Mesothelial cell of epicardium (in vitro differentiated cells): ENCODE measurements at places on chromosomes 1 and 21. TPM values are rescaled to one million over a fixed set of nuclear protein-coding genes. Genes with fewer than 3 reads are reported as not detected.

- H3K36me3 ChIP-seq: no peaks in the 10 kb centered on the region
- H3K4me1 ChIP-seq: peaks cover 16% of the 10 kb centered on the region
- no peak overlapping the region for H3K4me3 ChIP-seq
- DNase-seq: no peak
Observed at GRCh38 chr1:81760477-81761097, 40.1 kb upstream of the ADGRL2 start.

SPATA21 gene
- total RNA-seq: 0.16 to 0.20 TPM in 2 of 3 replicates, not detected in the other

GRCh38 chr1:156124557-156125483 lies 10.3 kb downstream of the LMNA start:
- H3K27ac ChIP-seq: peak overlapping the region; percentile 99
- DNase-seq: no peak
- H3K4me1 ChIP-seq: peaks cover 77% of the 10 kb centered on the region
- no peaks in the 10 kb centered on the region for H3K36me3 ChIP-seq

OR2T35 gene
- total RNA-seq: not detected in 3 replicates

DNA sequence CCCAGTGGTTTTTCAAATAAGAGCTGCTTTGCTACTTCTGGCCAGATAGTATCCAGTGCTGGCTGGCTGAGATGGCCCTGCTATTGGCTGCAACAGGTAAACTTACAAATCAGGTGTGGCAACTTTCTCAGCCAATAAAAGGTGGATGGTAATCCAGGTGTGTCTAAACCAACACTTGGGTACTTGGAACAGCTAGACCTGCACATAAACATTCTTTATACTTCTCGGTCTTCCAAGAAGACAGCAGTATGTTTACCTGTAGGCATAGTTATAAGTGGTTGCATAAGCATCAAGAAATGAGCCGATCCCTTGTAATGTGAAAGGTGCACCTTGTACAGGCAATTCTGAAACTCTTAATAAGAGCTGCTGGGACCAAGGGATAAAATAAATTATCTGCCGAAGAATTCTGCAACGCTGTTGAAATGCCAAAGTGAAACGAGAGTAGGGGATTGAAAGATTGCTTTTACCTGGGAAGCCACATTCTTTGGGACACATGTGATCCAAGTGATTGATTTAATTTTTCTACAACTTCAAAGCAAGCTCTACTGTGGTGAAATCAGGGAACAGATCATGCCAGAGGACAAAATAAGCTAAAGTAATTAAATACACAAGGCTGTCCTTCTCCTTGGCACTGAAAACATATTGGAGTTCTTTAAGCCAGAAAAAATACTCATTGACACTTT lies at the start of gene CLDN8:
Gene CLDN8 (minus strand): TSS at position 57 of the 683 bp plus-strand sequence. CDS start 172 bp downstream, outside the sequence.
- H3K27ac ChIP-seq: peak within 1 kb of the TSS; percentile 75
- H3K27me3 ChIP-seq: no peaks in the 10 kb centered on the region
- no peaks in the 10 kb centered on the region for H3K36me3 ChIP-seq
- H3K4me1 ChIP-seq: peaks cover 38% of the 10 kb centered on the region

VWA5B1 gene
- 0.20 to 0.29 TPM (median 0.25 TPM) in 3 replicates for total RNA-seq

CACHD1 gene
- 20.8 to 24.2 TPM (median 24.1 TPM) in 3 replicates for total RNA-seq

HSPG2 gene
- 221 to 226 TPM (median 221 TPM) in 3 replicates for total RNA-seq

- H3K4me1 ChIP-seq: peaks cover 30% of the 10 kb centered on the region
- peak overlapping the region; percentile 84 for H3K27ac ChIP-seq
- peak overlapping the region; percentile 7 for H3K4me3 ChIP-seq
- H3K27me3 ChIP-seq: no peaks in the 10 kb centered on the region
Observed at GRCh38 chr1:8712413-8713231, 104.8 kb downstream of the RERE start.

OR2L8 gene
- not detected in 3 replicates for total RNA-seq

GRCh38 chr1:160046494-160047110 lies 14.8 kb upstream of the PIGM start:
- no peak overlapping the region for H3K27ac ChIP-seq
- no peak for DNase-seq
- H3K4me3 ChIP-seq: peak overlapping the region; percentile 11
- peaks cover 15% of the 10 kb centered on the region for H3K4me1 ChIP-seq
- H3K27me3 ChIP-seq: peaks cover 23% of the 10 kb centered on the region

OMA1 gene
- 17.7 to 26.1 TPM (median 20.0 TPM) in 3 replicates for total RNA-seq

GRCh38 chr1:67666636-67667035 lies 18.4 kb upstream of the GADD45A start:
- peaks cover 2% of the 10 kb centered on the region for H3K4me1 ChIP-seq
- H3K27me3 ChIP-seq: no peaks in the 10 kb centered on the region
- no peaks in the 10 kb centered on the region for H3K36me3 ChIP-seq
- H3K4me3 ChIP-seq: no peak overlapping the region
- no peak for DNase-seq

GRCh38 chr1:198024782-198025181 lies 107.6 kb downstream of the LHX9 start:
- peaks cover 1% of the 10 kb centered on the region for H3K27me3 ChIP-seq
- no peak overlapping the region for H3K4me3 ChIP-seq
- no peak overlapping the region for H3K27ac ChIP-seq
- no peak for DNase-seq

GRCh38 chr1:31934706-31935629 lies 3.2 kb downstream of the PTP4A2 start:
- no peaks in the 10 kb centered on the region for H3K36me3 ChIP-seq
- no peaks in the 10 kb centered on the region for H3K27me3 ChIP-seq
- DNase-seq: no peak
- H3K27ac ChIP-seq: peak overlapping the region; percentile 95
- H3K4me1 ChIP-seq: peaks cover 75% of the 10 kb centered on the region
- peak overlapping the region; percentile 48 for H3K4me3 ChIP-seq

GRCh38 chr1:63721531-63722189 lies 52.2 kb upstream of the ROR1 start:
- no peak for DNase-seq
- H3K36me3 ChIP-seq: no peaks in the 10 kb centered on the region
- H3K27ac ChIP-seq: no peak overlapping the region
- peaks cover 19% of the 10 kb centered on the region for H3K4me1 ChIP-seq

MAP10 gene
- 2.1 to 2.3 TPM (median 2.2 TPM) in 3 replicates for total RNA-seq

- H3K27me3 ChIP-seq: no peaks in the 10 kb centered on the region
- H3K36me3 ChIP-seq: peaks cover 24% of the 10 kb centered on the region
- DNase-seq: no peak
Observed at GRCh38 chr1:233255145-233255544, 40.4 kb downstream of the PCNX2 start.

RBM11 gene
- 5.4 to 8.1 TPM (median 6.6 TPM) in 3 replicates for total RNA-seq

SLC44A3 gene
- 9.2 to 13.2 TPM (median 11.2 TPM) in 3 replicates for total RNA-seq

DNA sequence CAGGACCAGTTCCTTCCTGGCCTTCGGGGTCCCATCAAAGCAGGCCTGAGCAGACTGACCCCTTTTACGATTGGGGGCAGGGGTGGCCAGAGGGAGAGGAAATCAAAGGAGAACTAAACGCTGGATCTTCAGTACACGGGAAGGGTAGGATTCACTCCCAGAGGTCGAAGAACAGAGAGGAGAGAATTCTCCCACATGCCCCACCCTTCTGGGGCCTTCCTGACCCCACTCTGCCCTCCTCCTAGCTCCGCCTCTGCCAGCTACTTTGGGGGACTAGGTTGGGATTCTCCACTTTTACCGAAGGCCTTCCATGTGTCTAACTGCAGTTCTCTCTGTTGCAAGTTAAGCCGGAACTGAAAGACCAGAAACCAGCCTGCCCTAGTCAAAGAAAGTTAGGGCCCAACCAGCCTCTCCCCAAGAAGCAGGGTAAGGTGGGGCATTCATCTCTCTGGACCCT lies 654 bp upstream of the ARHGEF2 start:
- peaks cover 71% of the 10 kb centered on the region for H3K4me1 ChIP-seq
- H3K27ac ChIP-seq: peak overlapping the region; percentile 97
- H3K4me3 ChIP-seq: peak overlapping the region; percentile 95
- no peak for DNase-seq
- H3K36me3 ChIP-seq: no peaks in the 10 kb centered on the region

DNA sequence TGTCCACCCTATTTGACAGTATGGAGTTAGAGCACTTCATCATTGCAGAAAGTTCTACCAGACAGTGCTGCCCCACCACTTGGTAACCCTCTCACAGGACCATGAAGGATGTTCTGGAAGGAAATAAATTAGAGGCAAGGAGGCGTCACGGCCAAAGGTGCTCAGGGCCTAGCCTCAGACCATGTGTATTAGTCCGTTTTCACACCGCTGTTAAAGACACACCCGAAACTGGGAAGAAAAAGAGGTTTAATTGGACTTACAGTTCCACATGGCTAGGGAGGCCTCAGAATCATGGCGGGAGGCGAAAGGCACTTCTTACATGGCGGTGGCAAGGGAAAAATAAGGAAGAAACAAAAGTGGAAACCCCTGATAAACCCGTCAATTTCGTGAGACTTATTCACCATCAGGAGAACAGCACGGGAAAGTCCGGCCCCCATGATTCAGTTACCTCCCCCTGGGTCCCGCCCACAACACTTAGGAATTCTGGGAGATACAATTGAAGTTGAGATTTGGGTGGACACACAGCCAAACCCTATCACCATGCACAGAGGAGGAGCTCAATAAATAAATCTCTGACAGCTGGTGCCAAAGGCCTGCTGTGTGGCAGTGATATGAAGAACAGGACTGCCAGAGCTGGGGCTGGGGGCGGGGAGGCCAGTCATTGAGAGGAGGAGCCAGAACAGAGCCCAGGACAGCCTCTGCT lies 75.8 kb downstream of the FHAD1 start:
- H3K4me3 ChIP-seq: no peak overlapping the region
- no peak for DNase-seq
- H3K36me3 ChIP-seq: no peaks in the 10 kb centered on the region
- H3K27ac ChIP-seq: no peak overlapping the region

- H3K4me1 ChIP-seq: peaks cover 7% of the 10 kb centered on the region
- H3K36me3 ChIP-seq: peaks cover 1% of the 10 kb centered on the region
- no peaks in the 10 kb centered on the region for H3K27me3 ChIP-seq
- H3K27ac ChIP-seq: no peak overlapping the region
- no peak overlapping the region for H3K4me3 ChIP-seq
- no peak for DNase-seq
Observed at GRCh38 chr1:150407330-150407729, 43.4 kb downstream of the RPRD2 start.

DNA sequence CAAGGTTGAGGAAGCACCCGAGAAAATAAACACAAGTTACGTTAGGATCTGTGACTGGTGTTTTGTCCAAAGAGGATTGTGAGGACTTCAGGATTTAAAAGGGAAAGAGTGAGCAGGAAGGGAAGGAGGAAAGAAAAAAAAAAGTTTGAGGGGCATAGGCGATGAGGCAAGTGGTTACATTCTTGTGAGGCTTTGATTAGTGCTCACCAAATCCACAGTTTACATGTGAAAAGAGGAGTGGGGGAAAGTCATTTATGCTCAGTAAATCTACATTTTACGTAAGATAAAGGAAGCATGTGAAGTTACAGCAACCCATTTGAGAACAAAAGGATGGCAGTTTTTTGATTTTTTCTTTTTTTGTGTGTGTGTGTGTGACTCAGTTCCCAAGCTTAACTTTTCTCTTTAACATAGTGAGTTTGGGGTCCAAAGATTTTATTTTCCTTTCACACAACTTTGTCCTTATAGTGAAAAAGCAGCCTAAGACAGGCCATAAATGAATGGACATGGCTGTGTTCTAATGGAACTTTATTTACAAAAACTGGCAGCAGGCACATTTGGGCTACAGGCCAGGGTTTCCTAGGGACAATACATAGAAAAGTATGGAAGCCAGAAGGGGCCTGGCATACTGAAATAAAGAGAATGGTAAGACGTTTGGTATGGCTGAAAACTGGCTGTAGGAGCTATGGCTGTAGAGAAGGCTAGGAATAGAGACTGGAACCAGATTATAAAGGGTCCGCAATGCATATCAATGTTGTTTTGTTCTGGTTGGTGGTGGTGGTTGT lies 121.7 kb downstream of the FGGY start:
- no peak overlapping the region for H3K4me3 ChIP-seq
- peak overlapping the region; percentile 8 for H3K27ac ChIP-seq
- no peak for DNase-seq
- peaks cover 50% of the 10 kb centered on the region for H3K4me1 ChIP-seq
- H3K27me3 ChIP-seq: no peaks in the 10 kb centered on the region

GRCh38 chr1:167905182-167905581 lies 8.8 kb downstream of the ADCY10 start:
- no peaks in the 10 kb centered on the region for H3K27me3 ChIP-seq
- H3K27ac ChIP-seq: peak overlapping the region; percentile 62
- no peak overlapping the region for H3K4me3 ChIP-seq
- DNase-seq: no peak
- H3K4me1 ChIP-seq: peaks cover 5% of the 10 kb centered on the region

DNA sequence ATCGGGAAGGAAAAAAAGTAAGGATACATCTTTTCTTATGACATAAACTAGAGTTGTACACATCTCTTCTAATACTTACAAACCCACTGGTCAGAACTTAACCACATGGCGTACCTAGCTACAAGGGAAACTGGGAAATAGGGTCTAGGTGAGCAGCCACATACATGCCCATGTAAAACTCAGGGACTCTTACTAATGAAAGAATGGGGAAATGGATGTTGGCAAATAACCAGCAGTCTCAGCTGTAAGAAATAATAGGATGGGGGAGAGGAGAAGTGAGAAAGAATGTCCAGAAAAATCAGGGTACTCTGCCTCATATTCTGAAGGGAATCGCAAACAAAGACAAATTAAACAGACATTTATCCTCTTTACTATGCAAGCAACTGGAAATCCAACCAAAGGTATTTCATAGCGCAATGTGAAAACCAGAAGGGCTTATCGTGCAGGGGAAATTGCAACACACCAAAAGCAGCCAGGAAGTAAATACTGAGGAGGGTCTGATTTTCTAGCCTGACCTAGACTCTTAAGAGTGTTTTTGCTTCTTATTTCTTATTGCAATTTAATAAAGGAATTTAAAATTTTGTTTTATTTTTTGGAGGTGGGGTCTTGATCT lies 17.5 kb downstream of the GTF2B start:
- H3K27ac ChIP-seq: peak overlapping the region; percentile 52
- peaks cover 5% of the 10 kb centered on the region for H3K4me1 ChIP-seq
- no peak overlapping the region for H3K4me3 ChIP-seq
- no peaks in the 10 kb centered on the region for H3K27me3 ChIP-seq
- DNase-seq: no peak
- peaks cover 5% of the 10 kb centered on the region for H3K36me3 ChIP-seq

DNA sequence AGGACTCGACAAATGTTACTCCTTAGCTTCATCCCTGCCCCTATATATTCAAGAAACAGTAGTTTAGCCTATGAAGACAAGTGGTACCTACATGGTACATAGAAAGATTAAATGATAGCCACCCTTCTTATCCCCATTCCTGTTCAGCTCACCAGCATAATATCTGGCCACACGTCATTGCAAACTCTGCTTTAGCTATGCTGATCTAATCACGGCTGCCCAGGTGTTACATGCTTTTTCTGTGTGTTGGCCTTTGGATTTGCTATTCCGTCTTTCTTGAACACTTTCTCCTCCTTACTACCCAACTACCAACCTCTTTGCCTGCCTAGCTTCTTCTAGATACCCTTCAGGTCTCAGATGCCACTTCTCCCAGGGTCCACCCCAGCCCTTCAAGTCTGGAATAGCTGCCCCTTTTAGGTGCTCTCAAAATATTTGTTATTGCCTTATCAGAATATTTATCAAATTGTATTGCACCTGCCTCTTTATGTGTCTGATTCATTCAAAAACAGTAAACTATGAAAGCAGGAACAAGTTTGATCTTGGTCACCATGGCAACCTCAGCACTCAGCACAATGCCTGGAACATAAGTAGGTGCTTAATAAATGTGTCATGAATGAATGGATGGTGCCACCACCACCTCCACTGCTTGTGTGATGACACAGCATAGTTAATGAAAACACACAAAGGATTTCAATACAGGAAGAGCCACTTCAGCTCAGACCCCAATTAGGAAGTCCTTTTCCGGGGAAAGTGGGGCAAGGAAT lies 11.4 kb upstream of the DNASE2B start:
- H3K27me3 ChIP-seq: no peaks in the 10 kb centered on the region
- no peak overlapping the region for H3K4me3 ChIP-seq
- H3K36me3 ChIP-seq: no peaks in the 10 kb centered on the region
- no peak overlapping the region for H3K27ac ChIP-seq

RIMKLA gene
- total RNA-seq: 0.20 to 0.31 TPM (median 0.20 TPM) in 3 replicates

CNR2 gene
- not detected in 3 replicates for total RNA-seq

KCNA2 gene
- total RNA-seq: 0.58 to 1.1 TPM (median 0.63 TPM) in 3 replicates
